ENCODE measurements at places on chromosomes 7 and 10. TPM values are rescaled to one million over a fixed set of nuclear protein-coding genes. Genes with fewer than 3 reads are reported as not detected.

The ATG9B gene
- total RNA-seq: 0.17 TPM

The TRPV5 gene
- total RNA-seq: not detected

The DHTKD1 gene
- 16.7 TPM for total RNA-seq

GRCh38 chr7:41467596-41467995, 235.3 kb downstream of the INHBA start:
- no peak overlapping the region for H3K27ac ChIP-seq
- no peak overlapping the region for H3K4me3 ChIP-seq
- no peaks in the 10 kb centered on the region for H3K36me3 ChIP-seq
- no peak for DNase-seq

GRCh38 chr10:78953113-78953798, 115.5 kb upstream of the ZMIZ1 start:
- DNase-seq: no peak
- H3K27me3 ChIP-seq: no peaks in the 10 kb centered on the region
- H3K27ac ChIP-seq: no peak overlapping the region
- H3K4me1 ChIP-seq: peaks cover 8% of the 10 kb centered on the region

DNA sequence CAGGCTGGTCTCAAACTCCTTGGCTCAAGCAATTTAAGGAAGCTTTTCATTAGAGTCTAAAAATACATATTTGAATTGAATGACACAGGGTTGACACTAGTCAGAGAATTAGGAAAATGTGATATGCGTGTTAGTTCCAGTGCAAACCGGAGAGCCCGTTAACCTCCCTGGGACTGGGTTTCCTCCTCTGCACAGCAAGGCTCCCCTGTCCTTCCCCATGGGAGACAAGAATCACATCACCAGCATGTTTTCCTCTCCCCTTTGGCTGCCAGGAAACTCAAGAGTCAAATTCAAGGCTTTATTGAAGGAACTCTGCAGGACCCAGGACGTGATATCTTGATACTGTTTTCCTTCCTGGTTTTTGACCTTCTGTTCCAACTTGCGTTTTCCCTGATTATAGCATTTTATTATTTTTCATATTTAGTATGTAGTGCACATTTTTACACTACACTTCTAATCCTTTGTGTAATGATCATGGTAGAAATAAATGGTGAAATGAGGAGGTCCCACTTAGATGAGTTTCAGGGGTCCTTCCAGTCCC, 24.9 kb downstream of the GSTO2 start:
- H3K4me3 ChIP-seq: no peak overlapping the region
- DNase-seq: no peak
- H3K27me3 ChIP-seq: no peaks in the 10 kb centered on the region
- peaks cover 11% of the 10 kb centered on the region for H3K4me1 ChIP-seq
- H3K36me3 ChIP-seq: no peaks in the 10 kb centered on the region

- no peak overlapping the region for H3K27ac ChIP-seq
- H3K36me3 ChIP-seq: no peaks in the 10 kb centered on the region
- H3K4me1 ChIP-seq: no peaks in the 10 kb centered on the region
- no peak overlapping the region for H3K4me3 ChIP-seq
- no peak for DNase-seq
- H3K27me3 ChIP-seq: no peaks in the 10 kb centered on the region
Observed at GRCh38 chr10:78925800-78926319, 142.9 kb upstream of the ZMIZ1 start.

- H3K27me3 ChIP-seq: no peaks in the 10 kb centered on the region
- peaks cover 20% of the 10 kb centered on the region for H3K4me1 ChIP-seq
- H3K27ac ChIP-seq: peak overlapping the region; percentile 91
- peaks cover 3% of the 10 kb centered on the region for H3K36me3 ChIP-seq
- no peak for DNase-seq
Observed at GRCh38 chr10:92574548-92575261, 812 bp upstream of the IDE start.

GRCh38 chr7:6430271-6430940, 17.3 kb downstream of the DAGLB start:
- H3K27ac ChIP-seq: no peak overlapping the region
- no peak overlapping the region for H3K4me3 ChIP-seq
- H3K4me1 ChIP-seq: peaks cover 9% of the 10 kb centered on the region

- H3K4me1 ChIP-seq: no peaks in the 10 kb centered on the region
- H3K27me3 ChIP-seq: no peaks in the 10 kb centered on the region
- no peak overlapping the region for H3K27ac ChIP-seq
- peaks cover 17% of the 10 kb centered on the region for H3K36me3 ChIP-seq
Observed at GRCh38 chr10:35546824-35547225, 58.3 kb upstream of the GJD4 start.

GRCh38 chr10:63494951-63495350, 26.2 kb upstream of the REEP3 start:
- H3K27me3 ChIP-seq: no peaks in the 10 kb centered on the region
- no peak overlapping the region for H3K4me3 ChIP-seq
- no peaks in the 10 kb centered on the region for H3K36me3 ChIP-seq

GRCh38 chr10:127694580-127695193, 42.3 kb upstream of the FOXI2 start:
- no peaks in the 10 kb centered on the region for H3K27me3 ChIP-seq
- DNase-seq: peak; percentile 84
- H3K27ac ChIP-seq: no peak overlapping the region
- no peaks in the 10 kb centered on the region for H3K36me3 ChIP-seq
- no peaks in the 10 kb centered on the region for H3K4me1 ChIP-seq

DNA sequence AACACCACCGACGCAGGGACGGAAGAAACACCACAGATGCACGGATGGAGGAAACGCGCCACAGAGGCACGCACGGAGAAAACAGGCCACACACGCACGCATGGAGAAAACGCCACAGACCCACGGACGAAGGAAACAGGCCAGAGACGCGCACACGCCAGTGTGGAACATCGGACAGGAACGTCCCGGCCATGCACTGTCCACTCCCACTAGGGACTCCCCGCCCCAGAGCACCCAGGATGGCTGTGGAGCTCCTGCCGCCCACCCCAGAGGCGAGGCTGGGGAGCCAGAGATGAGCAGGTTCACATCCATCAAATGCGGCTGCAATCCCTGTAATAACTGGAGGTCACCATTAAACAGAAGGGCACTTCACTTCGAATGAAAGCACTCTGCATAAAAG, 17.3 kb downstream of the DIP2C start:
- H3K4me1 ChIP-seq: no peaks in the 10 kb centered on the region
- H3K4me3 ChIP-seq: no peak overlapping the region
- no peaks in the 10 kb centered on the region for H3K27me3 ChIP-seq

DNA sequence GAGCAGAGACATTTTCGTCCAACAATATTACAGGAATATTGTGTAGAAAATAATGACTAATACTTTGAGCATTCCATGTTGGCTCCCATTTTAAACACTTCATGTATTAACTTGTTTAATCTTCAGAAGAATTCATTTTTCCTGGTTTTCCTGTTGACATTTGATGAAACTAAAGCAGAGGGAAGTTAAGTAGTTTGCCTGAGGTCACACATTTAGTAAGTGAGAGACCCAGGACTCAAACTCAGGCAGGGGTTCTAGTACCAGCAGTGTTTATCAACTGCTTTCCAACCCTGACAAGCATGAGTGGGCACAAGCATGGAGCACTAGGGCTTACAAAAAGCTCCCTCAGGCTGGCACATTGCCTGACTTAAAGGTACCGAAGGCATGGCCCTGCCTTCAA, 719.1 kb downstream of the AUTS2 start:
- DNase-seq: no peak
- H3K36me3 ChIP-seq: no peaks in the 10 kb centered on the region
- no peak overlapping the region for H3K27ac ChIP-seq
- H3K4me3 ChIP-seq: no peak overlapping the region

DNA sequence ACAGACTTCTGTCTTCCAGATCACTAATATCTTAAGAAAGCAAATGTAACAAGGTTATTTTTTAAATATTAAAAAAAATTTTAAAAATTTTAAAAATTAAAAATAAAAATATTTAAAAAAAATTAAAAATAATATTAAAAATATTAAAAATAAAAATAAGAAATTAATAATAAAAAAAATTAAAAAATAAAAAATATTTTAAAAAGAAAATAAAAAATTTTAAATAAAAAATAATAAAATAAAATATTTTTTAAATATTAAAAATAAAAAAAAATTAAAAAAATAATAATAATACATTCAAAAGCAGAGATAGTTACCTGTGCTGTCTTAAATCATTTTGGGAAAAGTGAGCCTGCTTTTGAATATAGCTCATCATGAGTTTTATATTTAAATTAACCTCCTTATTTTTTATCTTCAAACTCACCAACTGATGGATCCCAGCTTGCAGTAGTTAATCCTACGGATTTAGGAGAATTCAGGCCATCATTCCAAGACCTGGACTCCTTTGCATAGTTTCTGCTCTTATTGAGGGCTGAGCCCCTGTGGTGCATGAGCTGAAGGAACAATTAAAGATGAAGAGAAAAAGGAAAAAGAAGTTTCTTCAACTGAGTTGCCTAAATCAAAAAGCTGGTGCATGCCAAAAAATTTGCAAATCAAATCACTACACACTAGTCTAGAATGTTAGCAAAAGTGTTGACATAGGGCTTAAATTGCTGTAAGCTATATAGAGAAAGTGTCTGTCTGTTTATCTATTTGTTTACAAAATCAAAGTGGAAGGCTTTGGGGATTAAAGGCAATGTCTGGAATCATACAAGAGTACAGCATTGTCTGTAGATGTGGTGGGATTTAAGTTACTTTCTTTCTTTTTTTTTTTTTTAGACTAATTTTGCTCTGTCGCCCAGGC, 50.5 kb upstream of the ZNF438 start:
- no peaks in the 10 kb centered on the region for H3K27me3 ChIP-seq
- no peak overlapping the region for H3K4me3 ChIP-seq
- H3K4me1 ChIP-seq: no peaks in the 10 kb centered on the region

DNA sequence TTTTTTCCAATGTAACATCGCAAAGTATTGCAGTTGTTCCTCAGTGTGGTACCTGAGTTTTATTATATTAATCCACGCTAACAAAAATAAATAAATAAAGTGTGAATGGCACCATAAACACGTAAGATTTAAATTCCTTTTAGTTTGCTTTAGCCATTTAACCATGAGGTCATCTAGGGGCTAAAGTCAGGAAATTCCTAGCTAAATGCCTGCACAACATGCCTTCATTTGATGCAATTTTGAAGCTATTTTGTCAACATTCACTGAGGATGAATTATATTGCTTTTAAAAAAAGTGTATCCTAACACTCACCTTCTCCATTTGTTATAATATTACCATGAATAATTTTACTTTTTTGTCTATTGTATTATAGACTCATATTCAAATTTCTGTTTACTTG, 714.4 kb downstream of the GATA3 start:
- H3K4me3 ChIP-seq: no peak overlapping the region
- H3K36me3 ChIP-seq: no peaks in the 10 kb centered on the region
- DNase-seq: no peak
- no peak overlapping the region for H3K27ac ChIP-seq
- no peaks in the 10 kb centered on the region for H3K27me3 ChIP-seq
- H3K4me1 ChIP-seq: no peaks in the 10 kb centered on the region

- peak; percentile 42 for DNase-seq
- no peaks in the 10 kb centered on the region for H3K4me1 ChIP-seq
- H3K27ac ChIP-seq: no peak overlapping the region
- H3K36me3 ChIP-seq: no peaks in the 10 kb centered on the region
- H3K27me3 ChIP-seq: no peaks in the 10 kb centered on the region
Observed at GRCh38 chr10:47451273-47451997, 32.5 kb downstream of the ANXA8 start.

DNA sequence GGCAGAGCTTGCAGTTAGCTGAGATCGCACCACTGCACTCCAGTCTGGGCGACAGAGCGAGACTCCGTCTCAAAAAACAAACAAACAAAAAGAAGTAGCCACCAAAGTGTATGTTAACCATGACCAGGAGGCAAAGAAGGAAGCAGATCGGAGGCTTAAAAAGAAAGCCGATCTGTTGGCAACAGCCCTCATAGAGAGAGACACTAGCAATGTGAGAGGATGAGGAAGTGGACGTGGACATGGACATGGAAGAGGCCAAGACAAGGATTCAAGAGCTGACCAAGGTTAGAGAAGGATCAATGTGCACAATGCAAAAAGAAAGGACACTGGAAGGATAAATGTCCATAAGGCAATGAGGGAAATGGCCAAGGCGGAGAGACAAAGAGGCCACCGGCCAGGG, 14.9 kb upstream of the ADCK2 start:
- H3K4me3 ChIP-seq: no peak overlapping the region
- H3K36me3 ChIP-seq: no peaks in the 10 kb centered on the region
- peak; percentile 30 for DNase-seq
- peaks cover 14% of the 10 kb centered on the region for H3K4me1 ChIP-seq

- no peak for DNase-seq
- H3K36me3 ChIP-seq: no peaks in the 10 kb centered on the region
- H3K27me3 ChIP-seq: no peaks in the 10 kb centered on the region
- H3K4me1 ChIP-seq: no peaks in the 10 kb centered on the region
- no peak overlapping the region for H3K27ac ChIP-seq
- no peak overlapping the region for H3K4me3 ChIP-seq
Observed at GRCh38 chr7:30831936-30832335, 60.7 kb downstream of the MINDY4 start.

GRCh38 chr10:118423800-118424442, 81.8 kb upstream of the FAM204A start:
- no peaks in the 10 kb centered on the region for H3K4me1 ChIP-seq
- peak; percentile 89 for DNase-seq
- H3K4me3 ChIP-seq: no peak overlapping the region
- H3K27me3 ChIP-seq: peaks cover 1% of the 10 kb centered on the region
- no peaks in the 10 kb centered on the region for H3K36me3 ChIP-seq

DNA sequence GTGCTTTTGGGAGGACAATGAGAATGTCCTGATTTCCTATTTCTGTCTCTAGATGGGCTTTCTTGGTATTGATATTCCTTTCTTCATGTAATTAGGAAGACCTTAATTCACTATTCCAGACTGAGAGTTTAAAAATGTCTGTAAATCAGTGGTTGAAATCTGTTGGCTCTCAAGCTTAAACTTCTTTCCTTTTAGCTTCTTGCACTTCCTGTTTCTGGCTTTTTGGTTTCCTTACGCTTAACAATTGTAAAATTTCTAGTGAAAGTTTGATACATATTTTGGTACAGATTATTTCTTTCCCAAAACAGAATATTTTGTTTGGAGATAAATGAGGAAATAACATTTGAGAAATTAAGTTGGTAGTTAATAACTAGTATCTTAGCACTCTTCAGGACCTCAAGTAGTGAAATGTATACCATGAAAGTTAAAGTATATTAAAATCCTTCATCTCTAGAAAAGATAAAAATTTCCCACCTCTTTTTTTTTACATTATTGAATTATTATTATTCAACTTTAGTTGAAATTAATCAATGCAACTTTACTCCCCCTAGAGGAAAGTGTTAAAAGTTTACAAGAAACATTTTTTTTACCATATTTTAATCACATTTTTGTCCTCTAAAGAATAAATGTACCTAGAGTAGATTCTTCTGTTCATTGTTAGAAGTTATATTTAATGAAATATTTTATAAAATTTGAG, 137.2 kb downstream of the PHTF2 start:
- DNase-seq: no peak
- H3K4me3 ChIP-seq: no peak overlapping the region
- no peak overlapping the region for H3K27ac ChIP-seq

Measured in upper lobe of right lung (tissue), 1 donor.